NCI-H1105 (cell line): ENCODE measurements at places on chromosomes 11 and 22.

- peak; percentile 16 for DNase-seq
Measured at GRCh38 chr11:94553938-94554337, 10.2 kb downstream of the FUT4 start.

DNA sequence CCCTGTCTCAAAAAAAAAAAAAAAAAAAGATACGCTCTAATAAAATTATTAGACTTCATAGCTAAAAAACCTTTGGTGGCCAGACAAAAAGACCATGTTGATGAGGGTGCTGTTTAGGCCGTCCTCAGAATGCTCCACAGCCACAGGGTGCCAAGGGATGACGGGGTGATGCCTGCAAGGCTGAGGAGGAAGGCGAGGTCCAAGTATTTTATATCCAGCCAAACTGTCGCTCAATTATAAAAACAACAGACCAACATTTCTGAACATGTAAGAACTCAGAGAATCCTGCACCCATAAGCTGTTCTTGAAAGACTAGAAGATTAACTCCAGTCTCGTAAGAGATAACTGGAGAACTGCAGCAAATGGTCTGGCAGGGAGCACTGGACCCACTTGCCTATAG, 29.2 kb downstream of the TBX1 start:
- DNase-seq, result no peak

- DNase-seq, result no peak
Measured at GRCh38 chr22:36550701-36551495, 21.9 kb upstream of the EIF3D start.

DNA sequence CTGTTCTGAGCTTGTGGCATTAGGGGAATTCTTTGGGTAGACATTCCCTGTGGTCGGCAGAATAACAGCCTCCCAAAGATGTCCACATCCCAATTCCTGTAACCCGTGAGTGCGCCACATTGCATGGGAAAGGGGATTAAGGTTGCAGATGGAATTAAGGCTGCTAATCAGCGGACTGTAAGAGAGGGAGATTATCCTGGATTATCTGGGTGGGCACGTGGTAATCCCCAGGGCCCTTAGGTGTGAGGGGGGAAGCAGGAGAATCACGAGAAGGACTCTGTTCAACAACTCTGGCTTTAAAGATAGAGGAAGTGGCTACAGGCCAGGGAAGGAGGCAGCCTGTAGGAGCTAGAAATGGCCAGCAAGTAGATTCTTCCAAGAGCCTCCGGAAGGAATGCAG, 16.0 kb downstream of the CACNG2 start:
- DNase-seq, result no peak

DNA sequence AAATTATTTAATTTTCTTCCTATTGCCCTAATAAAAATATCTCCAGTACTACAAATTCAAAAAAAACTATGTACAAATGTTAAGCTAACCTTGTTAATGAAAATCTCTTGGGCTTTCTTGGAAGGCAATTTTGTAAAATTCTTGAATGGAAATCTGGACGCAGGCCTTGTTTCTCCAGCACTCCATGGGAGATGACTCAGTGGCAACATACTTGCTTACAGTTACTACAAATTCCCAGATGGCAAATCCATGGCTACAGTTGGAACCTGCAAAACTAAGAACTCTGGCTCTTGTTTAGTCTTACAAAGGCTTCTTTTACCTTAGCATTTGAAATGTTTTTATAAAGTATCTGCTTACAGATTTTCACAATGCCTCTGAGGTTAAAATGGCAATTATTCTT, 725.2 kb downstream of the DLG2 start:
- DNase-seq, result no peak

DNA sequence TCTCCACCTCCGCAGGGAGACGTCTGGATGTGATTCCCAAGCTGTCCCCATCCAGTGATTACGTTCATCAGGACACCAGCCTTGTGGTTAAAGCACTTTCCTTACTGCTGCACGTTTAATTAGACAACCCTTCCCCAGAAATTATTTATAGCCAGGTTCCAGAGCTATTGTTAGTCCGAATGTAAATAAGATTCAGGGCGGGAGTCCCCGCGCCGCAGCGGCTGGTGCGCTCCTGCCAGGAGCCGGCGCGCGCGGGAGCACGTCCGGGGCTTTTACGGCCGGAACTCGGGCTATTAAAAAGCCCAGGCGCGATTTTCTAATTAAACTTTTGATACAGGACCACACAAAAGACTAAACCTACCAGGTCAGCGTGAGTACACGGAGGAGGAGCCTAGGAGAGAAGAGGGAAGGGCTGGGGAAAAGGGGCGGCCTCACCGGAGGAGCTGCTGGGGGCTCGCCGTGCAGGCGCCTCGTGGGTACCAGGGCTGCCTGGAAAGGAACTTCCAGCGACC, 538.3 kb downstream of the OPCML start:
- DNase-seq, result peak; percentile 76

GRCh38 chr11:2595204-2595603, 104.6 kb downstream of the KCNQ1OT1 start:
- DNase-seq, result no peak

DNA sequence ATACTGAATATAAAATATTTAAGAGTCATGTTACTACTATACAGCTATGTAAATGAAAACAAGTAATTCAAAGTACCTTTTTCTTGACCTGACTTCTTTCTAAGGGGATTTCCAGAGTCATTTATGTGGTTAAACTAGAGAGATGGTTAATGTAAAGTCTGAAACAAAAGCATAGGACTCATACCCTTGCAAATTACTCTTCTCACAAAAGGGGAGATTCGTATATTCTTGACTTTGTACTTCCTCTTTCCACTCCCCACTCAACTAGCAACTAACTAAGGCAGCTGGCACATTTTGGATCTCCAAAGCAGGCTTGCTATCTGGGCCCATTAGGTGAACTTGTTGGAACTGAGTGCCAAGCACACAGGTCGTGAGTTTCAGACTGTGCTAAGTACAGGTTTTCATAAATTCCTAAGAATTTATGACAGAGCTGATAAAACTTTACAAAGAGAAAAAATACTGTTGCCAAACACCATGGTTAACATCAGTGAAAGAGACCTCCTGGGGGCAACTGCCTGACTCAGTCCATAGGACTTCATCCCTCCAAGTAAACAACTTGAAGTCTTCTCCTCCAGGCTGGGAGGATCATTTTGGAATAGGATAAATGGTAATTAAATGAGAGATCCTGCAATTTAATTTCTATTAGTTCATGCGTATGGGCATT, 77.0 kb upstream of the DDI1 start:
- DNase-seq, result no peak

GRCh38 chr22:45919504-45920286, 57.3 kb downstream of the WNT7B start:
- no peak for DNase-seq

- DNase-seq, result no peak
Measured at GRCh38 chr11:69360606-69361005, 66.7 kb downstream of the MYEOV start.

GRCh38 chr11:74282421-74282820, 29.0 kb downstream of the P4HA3 start:
- no peak for DNase-seq

- no peak for DNase-seq
Measured at GRCh38 chr11:70421123-70421522, 22.8 kb downstream of the CTTN start.

GRCh38 chr11:78715639-78716311, 141.1 kb upstream of the NARS2 start:
- DNase-seq, result peak; percentile 78

DNA sequence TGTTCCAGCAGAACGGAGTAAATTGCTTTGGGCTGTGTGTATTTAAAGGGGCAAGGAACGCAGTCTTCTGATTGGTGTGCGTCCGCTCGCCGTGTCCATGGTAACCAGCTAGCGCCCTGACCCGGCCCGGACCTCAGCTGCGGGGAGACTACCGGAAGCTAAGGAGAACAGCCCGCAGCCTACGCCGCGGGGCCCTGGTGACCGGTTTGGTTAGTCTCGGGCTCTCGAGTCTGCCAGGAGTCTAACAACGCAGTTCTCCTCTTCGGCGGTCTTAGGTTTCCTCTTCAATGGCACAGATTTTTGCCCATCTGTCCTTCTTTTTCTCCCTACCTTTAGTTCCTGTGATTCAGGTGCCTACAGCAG, 3.5 kb upstream of the OR56A3 start:
- DNase-seq, result peak; percentile 58

DNA sequence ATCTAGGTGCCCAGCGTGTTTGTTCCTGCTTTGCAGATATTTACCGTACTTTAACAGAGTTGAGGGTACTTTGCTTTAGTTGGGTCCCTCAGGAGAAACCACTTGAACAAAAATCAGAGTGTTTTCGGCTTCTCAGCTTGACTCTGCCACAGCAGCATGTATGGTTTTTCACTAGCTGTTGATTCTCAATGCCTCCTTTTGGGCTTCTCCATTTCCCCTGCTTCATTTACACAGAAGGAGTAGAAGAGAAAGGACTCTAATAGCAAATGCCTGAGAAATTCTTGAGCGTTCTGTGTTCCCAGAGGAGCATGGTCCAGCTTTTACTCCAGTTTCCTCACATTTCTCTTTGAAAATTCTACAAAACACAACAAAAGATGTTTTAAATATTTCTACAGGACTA, 252.1 kb upstream of the CCDC179 start:
- DNase-seq, result no peak

GRCh38 chr11:60977836-60978235, 6.4 kb downstream of the CD6 start:
- DNase-seq, result no peak

GRCh38 chr22:20435436-20436306, 2.0 kb downstream of the SCARF2 start:
- no peak for DNase-seq

- DNase-seq, result no peak
Measured at GRCh38 chr11:2348986-2349385, 28.1 kb upstream of the CD81 start.

DNA sequence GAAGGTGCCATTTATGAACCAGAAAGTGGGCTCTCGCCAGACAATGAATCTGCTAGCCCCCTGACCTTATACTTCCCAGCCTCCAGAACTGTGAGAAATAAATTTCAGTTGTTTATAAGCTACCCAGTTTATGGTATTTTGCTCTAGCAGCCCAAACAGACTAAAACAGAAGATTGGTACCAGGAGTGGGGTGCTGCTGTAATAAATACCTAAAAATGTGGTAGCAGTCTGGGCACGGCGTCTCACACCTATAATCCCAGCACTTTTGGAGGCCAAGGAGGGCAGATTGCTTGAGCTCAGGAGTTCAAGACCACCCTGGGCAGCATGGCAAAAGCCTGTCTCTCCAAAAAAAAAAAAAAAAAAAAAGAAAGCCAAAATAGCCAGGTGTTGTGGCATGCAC, 21.3 kb downstream of the TECTA start:
- DNase-seq, result no peak

DNA sequence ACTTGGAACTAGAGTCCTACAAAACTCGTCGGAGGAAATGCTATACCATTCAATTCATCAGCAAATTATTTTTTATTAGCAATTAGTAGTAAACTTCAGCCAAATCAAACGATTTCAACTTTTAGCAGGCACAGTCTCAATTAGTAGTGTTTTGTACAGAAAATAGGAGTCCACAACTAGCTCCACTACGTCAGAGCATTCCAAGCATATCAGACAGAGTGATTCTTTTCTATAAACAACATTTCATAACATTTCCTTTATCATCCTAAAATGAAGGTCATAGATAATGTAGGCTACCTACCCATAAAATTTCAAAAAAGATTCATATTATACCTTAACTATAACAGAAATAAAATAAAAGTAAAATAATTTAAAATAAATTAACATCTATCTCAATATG, 169.9 kb downstream of the KIF18A start:
- no peak for DNase-seq

GRCh38 chr11:112178428-112178827, 3.1 kb downstream of the BCO2 start:
- no peak for DNase-seq

DNA sequence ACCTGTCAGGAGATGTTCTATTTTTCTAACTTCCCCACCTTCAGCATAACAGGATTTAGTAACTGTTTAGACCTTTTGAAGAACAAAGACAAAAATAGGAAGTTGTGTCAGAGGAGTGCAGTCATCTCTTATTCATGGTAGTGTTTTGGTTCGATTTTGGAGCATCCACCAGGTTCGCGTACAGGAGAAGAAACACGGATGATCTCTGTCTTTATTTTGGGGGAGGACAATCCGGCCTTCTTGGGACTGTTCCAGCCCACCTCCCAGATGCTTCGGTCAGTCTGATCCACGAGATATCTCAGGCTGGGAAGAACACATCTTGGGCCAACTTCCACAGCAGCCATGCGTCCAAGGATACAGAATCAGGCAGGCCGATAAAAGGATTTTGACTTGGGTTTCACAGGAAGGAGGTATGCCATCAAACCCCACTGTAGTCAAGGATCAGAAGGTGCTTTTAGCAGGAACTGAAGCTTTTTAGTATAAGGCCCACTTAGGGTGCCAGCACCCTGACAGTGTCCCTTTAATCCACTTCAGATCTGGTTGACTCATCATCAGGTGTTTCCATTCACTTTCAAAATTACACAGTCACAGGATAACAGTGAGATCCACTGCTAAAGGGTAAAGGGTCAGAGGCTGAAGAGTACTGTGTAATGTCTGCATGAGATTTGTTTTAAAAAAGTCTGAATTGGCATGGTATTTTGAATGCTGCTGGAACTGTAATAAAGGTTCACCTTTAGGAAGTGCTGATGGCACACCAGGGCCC, 16.5 kb downstream of the PATZ1 start:
- DNase-seq, result no peak

GRCh38 chr22:49352361-49353169, 475.1 kb downstream of the BRD1 start:
- no peak for DNase-seq

GRCh38 chr11:31823644-31824331, 12.7 kb upstream of the PAX6 start:
- no peak for DNase-seq

GRCh38 chr11:69372589-69373250, 78.8 kb downstream of the MYEOV start:
- no peak for DNase-seq

GRCh38 chr11:35257281-35257680, 118.3 kb downstream of the CD44 start:
- DNase-seq, result no peak

DNA sequence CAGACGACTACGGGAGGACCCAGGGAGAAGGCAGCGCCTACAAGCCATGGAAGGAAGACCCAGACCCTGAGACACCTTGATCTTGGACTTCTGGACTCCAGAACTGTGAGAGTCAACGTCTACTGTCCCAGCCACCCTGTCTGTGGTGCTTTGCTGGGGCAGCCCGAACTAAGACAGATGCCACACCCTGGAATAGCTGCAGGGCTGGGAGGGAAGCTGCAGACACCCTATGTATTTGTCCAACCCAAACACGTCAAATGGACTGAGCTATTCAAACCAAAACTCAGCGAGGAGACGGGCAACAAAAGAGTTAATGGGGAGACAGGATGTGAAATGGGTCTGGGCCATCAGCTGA, 169.3 kb downstream of the CTTN start:
- DNase-seq, result no peak

- no peak for DNase-seq
Measured at GRCh38 chr11:115521825-115522224, 17.6 kb upstream of the CADM1 start.
